ENCODE measurements at places on chromosomes 1 and 21.

GRCh38 chr1:166119471-166119965 lies 47.3 kb downstream of the FAM78B start:
- no peak for DNase-seq

DNA sequence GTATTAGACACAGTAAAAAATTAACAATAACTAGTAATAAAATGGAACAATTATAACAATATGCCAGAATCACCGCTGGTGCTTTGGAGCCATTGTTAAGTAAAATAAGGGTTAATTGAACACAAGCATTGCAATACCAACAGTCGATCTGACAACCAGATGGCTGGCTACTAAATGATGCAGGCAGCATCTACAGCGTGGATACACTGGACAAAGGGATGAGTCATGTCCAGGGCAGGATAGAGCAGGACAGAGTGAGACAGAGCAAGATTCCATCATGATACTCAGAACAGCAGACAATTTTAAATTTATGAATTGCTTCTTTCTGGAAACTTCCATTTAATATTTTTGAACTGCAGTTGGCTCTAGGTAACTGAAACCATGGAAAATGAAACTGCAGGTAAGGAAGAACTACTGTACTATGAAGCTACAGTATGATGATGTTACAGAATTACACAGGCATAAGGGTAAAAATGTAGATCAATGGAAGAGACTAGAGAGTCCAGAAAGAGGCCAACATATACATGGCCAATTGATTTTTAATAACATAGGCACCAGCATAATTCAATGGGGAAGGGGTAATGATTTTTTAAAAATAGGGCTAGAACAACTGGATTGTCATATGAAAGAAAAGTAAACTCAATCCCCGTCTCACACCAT lies 168.7 kb downstream of the RRAGC start:
- DNase-seq: no peak

DNA sequence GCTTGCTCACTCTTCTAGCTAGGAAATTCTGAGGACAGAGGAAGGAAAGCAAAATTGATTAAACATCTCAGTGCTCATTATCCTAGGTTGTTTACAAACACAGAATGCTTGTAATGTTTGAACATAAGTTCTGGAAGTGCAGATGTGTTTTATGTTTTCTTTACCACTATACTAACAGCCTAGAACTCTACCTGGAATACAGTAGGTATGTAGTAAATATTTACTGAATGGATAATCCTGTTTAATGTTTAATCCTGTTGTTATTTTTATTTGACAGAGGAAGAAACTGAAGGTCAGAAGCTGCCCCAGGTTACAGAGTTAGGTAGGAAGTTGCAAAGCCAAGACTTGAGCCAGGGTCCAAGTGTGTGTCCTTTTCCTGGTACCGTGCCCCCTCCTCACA lies 6.1 kb downstream of the MTOR start:
- DNase-seq: no peak

DNA sequence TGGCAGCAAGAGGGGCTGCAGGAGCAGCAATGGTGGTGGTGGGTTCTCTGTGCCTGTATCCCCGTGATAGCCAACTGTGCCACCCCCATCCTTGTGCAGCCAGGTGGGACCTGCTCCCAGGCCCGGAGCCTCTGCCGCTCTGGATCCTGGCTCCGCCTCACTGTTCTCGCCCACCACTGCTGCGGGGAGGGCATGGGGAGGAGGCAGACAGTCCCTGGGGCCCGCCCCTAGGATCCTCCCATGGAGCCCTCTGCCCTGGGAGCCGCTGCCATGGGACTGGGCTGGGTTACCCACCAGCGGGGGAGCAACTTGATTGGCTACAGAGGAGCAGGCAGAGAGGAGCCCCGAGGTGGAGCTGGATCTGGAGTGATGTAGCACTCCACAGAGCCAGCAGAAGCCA lies 31.6 kb downstream of the CD1D start:
- DNase-seq: no peak

GRCh38 chr1:163172596-163172995 lies 30.1 kb downstream of the RGS5 start:
- DNase-seq: no peak

GRCh38 chr1:12076425-12077005 lies 13.4 kb downstream of the TNFRSF8 start:
- no peak for DNase-seq

GRCh38 chr1:4637616-4638344 lies 16.6 kb upstream of the AJAP1 start:
- no peak for DNase-seq

- DNase-seq: no peak
These were observed 29.0 kb downstream of the DUSP10 start for GRCh38 chr1:221712776-221713431.

- DNase-seq: no peak
These were observed 30.2 kb upstream of the SFPQ start for GRCh38 chr1:35223084-35223630.

- peak; percentile 39 for DNase-seq
These were observed 2.7 kb upstream of the HSPG2 start for GRCh38 chr1:21939650-21940374.

- DNase-seq: no peak
These were observed 19.1 kb upstream of the PPIH start for GRCh38 chr1:42639116-42639515.

DNA sequence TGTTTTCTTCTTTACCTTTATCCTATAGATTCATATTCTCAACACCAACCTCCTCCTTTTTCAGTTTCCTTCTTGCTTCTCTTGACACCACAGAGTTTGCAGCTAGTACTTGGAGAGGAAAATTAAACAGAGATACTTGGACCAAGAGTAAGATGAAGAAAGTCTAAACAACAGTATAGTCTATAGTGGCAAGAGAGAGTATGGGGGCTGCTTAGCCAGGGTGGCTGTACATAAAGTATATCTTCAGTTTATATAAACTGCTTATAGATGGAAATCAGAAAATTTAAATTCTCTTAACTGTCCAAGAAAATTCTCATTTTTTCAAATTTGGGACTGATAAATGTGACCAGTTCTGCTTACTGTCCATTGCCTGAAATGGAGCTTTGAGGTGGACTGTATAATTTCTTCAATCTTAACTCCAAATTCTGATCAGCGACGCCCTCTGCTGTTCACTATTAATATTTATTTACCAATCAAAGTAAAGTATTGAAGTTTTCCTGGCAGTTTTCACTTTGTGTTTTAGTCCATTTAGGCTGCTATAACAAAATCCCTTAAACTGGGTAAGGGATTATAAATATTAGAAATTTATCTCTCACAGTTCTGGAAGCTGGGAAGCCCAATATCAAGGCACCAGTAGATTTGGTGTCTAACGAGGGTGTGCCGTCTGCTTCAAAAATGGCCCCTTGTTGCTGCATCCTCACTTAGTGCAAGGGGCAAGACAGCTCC lies 14.8 kb upstream of the METTL18 start:
- peak; percentile 3 for DNase-seq

DNA sequence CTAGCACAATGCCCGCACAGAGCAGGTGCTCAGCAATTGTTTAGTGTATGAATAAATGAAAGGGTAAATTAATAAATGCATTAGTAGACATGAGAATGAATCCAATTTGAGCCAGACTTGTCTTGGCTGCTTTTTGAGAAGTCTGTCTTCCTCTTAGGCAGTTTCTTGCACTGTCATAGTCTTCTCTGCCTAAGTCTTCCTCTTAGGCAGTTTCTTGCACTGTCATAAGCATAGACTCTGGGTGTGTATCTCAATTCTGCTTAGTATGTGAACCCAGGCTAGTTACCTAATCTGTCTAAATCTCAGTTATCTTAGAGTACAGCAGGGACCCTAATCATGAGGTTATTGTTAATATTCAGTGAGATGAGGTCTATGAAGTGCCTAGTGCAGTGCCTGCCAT lies 27.2 kb downstream of the NHLH2 start:
- no peak for DNase-seq

DNA sequence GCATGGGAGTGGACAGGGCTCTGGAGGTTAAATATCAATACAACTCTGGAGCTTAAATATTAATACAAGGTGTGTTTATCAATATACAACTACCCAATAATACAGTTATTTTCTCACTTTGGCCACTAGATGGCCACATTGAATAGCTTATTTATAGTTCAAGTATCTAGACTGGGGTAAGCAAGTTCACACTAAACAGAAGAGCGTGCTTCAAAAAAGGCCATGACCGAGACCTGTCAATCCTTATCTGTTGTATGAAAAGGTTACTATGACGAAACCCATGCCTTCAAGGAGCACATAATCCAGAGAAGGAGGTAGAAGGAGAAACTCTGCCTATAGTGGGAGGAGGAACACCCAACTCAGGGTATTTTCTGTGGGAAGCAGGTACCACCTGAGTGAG lies 29.1 kb downstream of the CHML start:
- DNase-seq: no peak

- no peak for DNase-seq
These were observed 21.1 kb downstream of the FMO5 start for GRCh38 chr1:147204080-147204479.

DNA sequence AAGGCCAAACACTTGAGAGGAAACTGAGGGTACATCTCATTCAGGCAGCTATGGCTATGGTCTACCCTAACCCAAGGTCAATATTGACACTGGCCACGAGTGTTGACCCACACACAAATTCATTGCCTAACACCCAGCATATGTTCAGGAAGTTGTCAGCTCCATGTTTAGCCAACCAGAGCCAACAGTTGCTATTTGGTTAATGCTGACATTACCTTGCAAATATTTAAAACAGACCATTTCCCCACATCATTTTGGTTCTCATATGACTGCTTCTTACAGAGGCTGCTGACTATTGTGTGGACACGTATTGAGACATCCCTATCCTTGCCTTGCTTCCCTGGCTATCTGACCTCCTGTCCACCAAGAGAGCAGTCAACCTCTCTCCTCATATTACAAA lies 97.3 kb downstream of the LMX1A start:
- no peak for DNase-seq

GRCh38 chr1:53406551-53407235 lies 52.5 kb upstream of the DMRTB1 start:
- no peak for DNase-seq

GRCh38 chr21:46265736-46266525 lies 19.5 kb downstream of the MCM3AP start:
- no peak for DNase-seq

DNA sequence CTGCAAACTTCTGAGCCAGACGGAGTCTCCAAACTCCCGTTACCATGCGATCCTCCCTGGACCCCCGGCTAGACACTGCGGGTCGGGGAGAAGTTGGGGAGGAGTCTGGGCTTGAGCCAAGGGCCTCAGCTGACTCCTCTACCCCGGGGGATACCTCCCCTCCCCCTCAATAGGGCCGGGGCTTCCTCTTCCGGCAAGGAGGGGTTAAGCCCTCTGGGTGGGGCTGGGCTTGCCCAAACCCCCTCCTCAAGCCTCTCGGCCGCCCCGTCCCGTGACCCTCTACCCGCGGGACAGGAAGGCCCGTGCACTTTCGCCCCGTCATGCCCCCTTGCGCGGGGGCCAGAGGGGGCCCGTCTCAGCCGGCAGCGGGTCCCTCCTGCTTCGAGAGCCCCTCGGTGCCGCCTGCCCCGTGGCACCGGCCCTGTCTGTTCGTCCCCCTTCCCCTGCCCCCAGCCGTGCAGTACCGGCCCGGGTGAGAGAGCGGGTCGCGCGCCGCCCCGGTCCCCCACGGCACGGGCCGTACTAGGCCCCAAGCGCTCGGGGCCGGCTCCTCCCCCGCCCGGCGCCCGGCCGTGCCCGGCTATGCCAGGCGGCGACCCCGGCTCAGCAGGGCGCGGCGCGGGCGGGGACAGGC lies 652 bp downstream of the ARL8A start:
- DNase-seq: peak; percentile 39

GRCh38 chr1:156912861-156913808 lies 7.3 kb upstream of the LRRC71 start:
- peak; percentile 87 for DNase-seq

- no peak for DNase-seq
These were observed 726.5 kb upstream of the ADAMTS5 start for GRCh38 chr21:27693376-27693775.

DNA sequence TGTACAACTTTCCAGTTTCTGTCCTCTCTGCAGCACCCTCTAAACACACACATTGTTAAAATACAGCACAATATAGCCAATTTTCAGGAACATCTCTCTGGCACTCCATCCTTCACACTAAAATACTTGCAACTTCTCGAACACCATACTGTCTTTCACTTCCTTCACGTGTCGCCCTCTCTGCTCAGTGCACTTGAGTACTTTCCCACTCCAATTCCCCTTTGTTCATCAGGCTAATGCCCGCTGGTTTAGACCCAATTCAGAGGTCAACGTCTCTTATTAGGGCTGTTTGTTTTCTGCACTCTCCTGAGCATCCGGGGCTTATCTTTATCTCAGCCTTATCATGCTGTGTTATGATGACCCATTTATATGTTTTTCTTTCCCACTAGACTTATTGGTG lies 238.2 kb upstream of the SGIP1 start:
- no peak for DNase-seq

GRCh38 chr1:101112051-101112780 lies 86.6 kb upstream of the DPH5 start:
- DNase-seq: no peak

DNA sequence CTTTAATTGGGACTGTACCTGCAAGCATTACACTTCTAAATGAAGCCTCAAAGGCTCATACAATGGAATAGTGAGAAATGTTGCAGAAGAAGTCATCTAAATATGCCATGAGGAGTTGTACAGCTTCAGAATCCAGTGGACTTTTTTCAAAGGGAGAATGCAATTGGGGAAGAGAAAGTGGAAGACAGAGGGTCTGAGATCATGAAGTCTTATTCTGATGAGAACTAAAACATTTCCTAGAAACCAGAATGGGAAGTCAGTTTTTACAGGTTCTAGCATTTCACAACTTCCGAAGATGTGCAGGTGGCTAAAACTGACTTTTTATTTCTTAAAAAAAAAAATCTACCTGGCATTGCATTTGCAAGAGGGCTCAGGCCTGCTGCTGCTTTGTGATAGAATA lies 424.4 kb upstream of the RUNX1 start:
- no peak for DNase-seq
